ENCODE measurements at places on chromosomes 12 and 14.
A peak's percentile ranks its signal among the peaks of the same experiment; 100 is the strongest.

DNA sequence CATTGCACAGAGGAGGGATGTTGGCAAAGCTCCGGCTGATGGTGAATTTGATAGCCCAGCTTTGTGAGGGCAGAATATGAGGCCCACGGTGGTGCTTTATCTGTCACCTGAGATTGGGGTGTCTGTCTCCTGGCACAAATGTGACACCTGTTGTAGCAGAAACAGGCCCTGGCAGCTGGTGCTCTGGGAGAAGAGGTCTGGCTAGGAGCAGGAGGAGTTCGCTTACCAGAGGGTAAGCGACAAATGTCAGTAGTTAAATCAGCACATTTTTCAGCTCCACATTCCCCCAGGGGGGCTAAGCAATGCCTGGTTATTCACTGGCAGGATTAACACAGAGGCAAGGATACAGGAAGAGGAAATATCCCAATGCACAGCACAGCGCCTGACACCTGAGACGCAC, 71.1 kb downstream of the B4GALNT3 start:
- no peak for DNase-seq

- DNase-seq = no peak
Measured at GRCh38 chr12:106022568-106023012, 116.2 kb downstream of the NUAK1 start.

DNA sequence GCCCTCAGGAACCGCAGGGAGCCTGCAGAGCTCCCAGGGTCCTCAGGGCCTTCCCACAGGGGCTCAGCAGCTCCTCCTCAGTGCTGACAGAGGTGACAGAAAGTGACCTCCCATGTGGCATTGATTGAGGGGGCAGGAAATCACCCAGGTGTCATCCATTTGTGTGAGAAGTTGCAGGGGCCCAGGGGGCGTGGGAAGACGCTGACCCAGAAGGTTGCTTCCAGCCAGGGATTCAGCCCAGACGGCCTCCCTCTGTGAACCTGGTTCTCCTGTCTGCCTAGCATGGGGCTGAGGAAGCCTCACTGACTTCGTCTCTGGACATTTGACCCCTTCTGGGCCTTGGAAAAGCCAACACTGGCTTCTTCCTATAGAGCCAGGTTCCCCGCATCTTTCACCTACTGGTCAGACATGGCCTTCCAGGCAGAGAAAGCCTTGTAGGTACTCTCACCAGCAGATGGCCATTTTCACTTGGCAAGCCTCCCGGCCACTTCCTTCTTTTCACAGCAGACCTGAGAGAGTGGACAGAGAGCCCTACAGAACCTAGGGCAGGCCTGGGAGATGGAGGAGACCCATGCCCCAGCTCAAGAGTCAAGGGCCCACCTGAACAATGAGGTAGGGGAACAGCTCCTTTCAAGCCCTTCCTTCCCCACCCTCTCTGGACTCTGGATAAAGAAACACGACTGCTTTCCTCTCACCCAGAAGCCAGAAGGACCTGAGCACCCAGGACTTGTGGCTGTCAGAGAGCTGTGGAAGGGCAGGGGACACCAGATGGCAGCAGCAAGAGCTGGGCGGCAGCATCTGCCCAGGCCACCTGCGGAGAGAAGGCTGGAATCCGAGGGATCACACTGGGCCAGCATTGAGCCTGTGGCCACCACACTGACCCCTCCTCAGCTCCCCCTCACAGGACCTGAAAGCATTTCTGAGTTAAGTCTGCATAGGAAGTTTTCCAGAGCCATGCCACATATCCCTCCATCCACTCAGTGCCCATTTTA, 377.8 kb downstream of the DPF3 start:
- no peak for DNase-seq

- DNase-seq = no peak
Measured at GRCh38 chr14:104389326-104390220, 190.0 kb upstream of the C14orf180 start.

DNA sequence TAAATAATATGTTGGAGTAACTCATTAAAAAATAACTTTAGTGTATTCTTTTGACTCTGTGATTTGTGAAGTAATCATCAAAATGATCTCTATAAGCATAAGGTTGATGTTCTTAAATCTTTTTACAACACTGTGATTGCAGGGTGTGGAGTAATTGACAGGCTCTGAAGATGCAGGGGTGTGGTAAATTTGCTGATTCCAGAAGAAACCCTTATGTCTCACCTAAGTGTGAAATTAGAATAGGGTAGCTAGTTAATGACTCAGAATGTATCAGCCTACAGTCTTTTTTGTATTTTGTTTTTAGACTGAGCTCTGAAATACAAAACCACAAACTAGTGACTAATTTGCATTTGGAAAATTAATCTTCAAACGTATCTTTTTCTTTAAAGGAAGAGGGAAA, 5.9 kb downstream of the PRPF39 start:
- DNase-seq = no peak

DNA sequence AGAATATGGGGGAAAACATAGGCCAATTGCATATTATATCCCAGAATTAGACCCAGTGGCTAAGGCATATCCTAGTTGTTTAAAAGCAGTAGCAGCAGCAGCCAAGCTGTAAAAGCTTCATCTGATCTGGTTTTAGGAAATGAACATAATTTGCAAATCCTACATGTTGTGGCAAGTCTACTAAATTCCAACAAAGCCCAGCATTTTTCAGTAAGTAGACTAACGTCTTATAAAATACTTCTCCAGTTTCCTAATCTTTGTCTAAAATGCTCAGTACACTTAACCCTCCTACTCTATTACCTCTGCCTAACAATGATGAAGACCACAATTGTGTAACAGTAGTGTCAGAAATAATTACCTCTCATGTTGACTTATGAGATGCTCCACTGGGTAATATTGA, 70.9 kb upstream of the RERGL start:
- DNase-seq = no peak

DNA sequence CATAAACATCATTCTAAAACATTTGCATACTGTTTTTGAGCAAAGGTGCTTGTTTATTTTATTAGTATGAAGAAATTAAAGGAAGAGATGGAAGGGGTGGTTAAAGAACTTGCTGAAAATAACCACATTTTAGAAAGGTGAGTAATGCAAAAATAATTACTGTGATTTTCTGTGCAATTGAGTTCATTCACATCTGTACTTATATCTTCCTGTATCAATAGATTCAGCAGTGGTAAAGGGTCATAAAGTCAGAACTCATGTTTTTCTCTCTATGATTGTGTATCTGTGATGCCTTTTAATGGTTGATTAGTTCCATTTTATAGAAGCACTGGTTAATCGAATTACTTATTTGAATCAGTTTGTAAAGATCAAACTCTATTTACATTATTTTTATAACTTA, 46.0 kb downstream of the TBK1 start:
- DNase-seq = no peak

GRCh38 chr14:99752486-99753121, 40.6 kb upstream of the EML1 start:
- peak; percentile 77 for DNase-seq

GRCh38 chr12:94841177-94841576, 162.3 kb downstream of the NDUFA12 start:
- DNase-seq = no peak

- DNase-seq = peak; percentile 68
Measured at GRCh38 chr12:51341251-51342007, 5.0 kb downstream of the CELA1 start.

GRCh38 chr14:93115821-93116675, at the start of gene ITPK1:
Gene ITPK1 (minus strand): TSS chr14:93115925. CDS start chr14:93115163, 762 bp downstream.
- peak; percentile 39 for DNase-seq

- no peak for DNase-seq
Measured at GRCh38 chr12:21771311-21771710, 3.2 kb downstream of the KCNJ8 start.
